ENCODE measurements at places on chromosomes 13 and 19.

DNA sequence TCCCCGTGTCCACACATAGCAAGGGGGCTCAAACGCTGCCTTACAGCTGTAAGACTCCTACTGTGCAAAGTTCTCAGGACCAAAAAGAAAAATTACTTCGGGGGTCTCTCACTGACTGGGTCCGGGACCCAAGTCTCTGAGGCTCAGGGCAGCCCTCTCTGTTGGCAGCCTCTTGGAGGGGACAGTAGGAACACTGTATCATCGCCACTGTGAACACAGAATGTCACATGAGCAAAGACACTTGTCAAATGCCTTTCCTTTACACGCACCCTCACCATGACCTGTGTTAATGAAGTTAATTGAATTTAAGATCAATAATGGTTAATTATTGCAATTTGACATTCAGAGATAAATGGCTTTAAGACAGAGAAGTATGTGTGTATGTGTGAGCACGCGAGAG is 49.6 kb downstream of the TSHZ3 start:
- no peak for DNase-seq

- DNase-seq = no peak
Measured at GRCh38 chr19:14611051-14611450, 28.2 kb downstream of the CLEC17A start.

DNA sequence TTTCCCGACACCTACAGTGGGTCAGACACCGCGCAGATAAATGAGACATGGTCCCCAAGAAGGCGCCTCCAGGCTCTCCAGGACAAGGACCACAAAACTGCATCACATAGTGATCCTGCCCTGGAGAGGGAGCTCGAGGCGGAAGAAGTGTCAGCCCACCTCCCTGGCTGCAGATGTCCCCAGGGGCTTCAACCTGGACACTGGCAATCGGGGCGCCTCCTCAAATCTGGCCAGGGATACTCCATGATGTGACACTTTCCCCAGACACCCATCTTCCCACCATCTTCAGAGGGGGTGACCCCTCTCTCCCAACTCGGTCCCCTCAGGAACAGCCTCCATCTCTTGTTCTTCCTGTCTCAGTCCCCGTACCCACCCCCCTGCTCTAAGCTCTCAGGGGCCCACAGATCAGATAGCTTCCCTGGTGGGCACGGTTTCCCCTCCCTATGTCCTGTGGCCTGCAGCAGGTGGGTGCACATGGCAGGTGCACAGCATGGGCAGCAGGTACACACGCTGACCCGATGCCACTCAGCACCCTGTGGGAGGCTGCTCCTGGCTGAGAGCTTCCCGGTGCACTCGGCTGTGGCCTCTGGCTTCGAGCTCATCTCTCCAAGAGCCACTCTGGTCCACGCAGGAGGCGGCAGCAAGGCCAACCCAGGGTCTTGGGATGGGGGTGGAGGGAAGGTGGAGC is 61.2 kb downstream of the PEPD start:
- no peak for DNase-seq

- peak; percentile 71 for DNase-seq
Measured at GRCh38 chr13:46062185-46062584, 9.6 kb upstream of the ZC3H13 start.

DNA sequence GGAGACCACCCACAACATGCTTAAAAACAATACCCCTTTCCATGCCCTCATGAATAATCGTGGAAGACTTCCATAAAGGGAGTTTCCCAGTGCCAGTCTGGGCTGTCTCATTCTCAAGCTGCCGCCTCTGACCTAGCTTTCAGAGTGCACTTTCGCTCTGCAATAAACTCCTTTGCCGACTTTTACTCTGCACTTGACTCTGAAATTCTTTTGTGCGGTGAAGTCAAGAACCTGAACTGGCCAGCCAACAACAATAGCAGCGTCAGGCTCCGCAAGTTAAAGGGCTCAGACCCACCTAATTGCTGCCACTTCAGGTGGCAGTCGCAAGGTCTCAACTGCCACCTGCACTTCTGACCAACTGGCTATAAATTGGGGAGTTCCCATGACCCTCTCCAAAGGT is 10.3 kb upstream of the LEUTX start:
- no peak for DNase-seq

DNA sequence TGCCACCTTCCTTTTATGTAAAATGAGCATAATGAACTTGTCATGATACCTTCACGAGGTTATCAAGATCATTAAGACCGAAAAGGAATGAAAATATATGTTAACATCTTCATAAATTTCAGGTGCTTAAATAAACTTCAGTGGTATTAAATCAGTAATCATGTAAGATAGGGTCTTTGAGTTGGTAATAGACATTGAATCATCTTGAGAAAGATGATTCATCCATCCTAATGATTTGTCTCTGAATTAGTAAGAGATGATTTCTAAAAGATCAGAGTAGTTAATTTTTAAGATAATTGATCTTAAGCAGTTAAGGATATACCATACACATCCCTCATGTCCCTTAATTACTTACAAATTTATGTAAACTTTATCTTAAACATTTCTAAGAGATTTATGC is 52.0 kb downstream of the COG3 start:
- no peak for DNase-seq

DNA sequence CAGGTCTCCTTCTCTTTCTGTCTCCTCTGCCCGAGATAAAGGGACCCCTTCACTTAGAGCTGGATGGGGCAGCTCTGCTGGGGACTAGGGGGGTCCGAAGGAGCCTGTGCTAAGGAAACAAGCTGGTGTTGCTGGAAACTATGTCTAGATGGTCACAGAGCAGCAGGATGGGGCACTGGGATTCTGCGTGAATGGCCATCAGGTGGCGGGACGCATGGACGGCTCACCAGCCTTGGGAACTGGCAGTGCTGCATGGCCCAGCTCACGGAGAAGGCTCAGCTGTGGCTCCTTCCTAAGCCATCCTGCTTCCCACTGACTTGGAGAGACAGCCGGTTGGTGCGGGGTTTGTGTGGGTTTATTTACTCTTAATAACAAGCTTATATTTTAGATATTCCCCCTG is 411.8 kb downstream of the ZNF536 start:
- DNase-seq = no peak

GRCh38 chr13:47723898-47724297 is 277.2 kb downstream of the SUCLA2 start:
- DNase-seq = no peak

GRCh38 chr19:41619018-41619556 is 7.8 kb downstream of the CEACAM4 start:
- DNase-seq = no peak

- DNase-seq = no peak
Measured at GRCh38 chr19:52140032-52140710, 433 bp upstream of the ZNF616 start.

DNA sequence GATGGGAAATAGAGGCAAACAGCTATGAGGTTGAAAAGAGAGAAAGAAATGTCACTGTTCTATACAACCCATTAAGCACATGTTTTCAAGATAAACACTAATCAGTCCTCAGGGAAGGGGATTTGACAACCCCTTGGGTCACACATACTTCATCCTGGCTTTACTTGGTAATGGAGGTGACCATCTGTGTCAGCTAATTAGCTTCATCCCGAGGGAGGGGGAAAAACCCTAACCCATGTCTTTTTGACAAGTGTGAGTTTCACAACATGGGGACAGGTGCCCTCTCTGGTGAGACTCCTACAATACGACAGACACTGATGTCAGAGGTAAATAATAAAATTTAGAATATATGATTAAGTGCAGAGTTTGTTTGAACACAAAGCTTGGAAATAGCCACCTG is 43.1 kb downstream of the ZNF611 start:
- no peak for DNase-seq

- DNase-seq = peak; percentile 66
Measured at GRCh38 chr19:56350416-56351045, 35.9 kb upstream of the ZSCAN5A start.

- no peak for DNase-seq
Measured at GRCh38 chr13:111062305-111062704, 52.8 kb upstream of the ARHGEF7 start.

DNA sequence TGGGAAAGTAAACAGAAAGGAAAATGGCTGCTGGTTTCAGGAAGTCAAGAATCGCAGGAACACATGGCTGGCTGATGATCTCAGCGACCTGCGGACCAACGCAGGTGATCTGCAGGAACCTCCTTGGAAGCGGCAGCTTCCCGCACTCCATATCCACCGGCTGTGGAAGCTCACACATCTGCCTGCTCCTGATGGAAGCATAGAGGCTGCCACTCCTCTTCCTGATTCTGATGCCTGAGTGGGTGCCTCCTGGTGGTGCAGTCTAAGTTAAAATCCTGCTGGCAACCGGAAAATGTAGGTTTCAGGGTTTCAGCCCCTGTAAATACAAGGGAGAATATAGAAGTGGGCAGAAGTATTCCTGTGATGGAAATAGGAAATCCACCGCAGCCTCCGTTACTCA is 75.5 kb downstream of the TNFSF13B start:
- DNase-seq = no peak

- DNase-seq = no peak
Measured at GRCh38 chr13:110774051-110774450, 60.6 kb downstream of the ING1 start.

GRCh38 chr13:101520672-101521071 is 68.2 kb downstream of the ITGBL1 start:
- peak; percentile 68 for DNase-seq

DNA sequence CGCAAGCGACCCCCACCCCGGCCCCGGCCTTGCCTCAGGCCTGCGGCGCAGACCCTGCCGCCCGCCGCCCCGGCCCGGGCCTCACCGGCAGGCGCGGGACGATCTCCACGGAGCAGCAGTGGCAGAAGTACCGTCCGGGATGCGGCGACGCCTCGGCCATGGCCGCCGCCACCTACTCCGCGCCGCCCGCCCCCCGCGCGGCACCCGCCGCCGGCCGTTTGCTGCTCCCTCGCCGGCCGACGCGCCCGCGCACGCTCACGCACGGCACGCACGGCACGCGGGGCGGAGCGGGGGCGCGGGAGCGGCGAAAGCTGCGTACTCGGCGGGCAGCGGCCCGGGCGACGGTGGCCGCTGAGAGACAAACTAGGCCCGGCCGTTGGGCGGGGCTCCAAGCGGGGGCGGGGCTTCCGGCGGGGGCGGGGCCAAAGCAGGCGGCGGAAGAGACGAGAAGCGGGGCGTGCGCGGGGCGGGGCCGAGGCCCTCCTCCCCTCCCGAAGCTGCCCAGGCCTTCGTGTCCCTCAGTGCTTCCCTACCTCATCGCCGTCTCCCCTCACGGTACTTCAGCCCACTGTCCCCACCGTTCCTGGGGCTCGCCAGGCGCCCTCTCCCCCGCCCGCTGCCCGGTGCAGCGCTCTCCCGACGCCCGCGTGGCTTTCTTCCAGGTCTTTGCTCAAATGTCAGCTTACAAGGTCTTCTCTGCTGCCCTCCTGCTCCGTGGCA is at the start of gene RNF126:
RNF126 (minus strand) TSS at position 253 of the 720 bp plus-strand sequence; CDS start at position 160, 93 bp downstream.
- peak; percentile 88 for DNase-seq

- DNase-seq = no peak
Measured at GRCh38 chr13:46484561-46484960, 68.4 kb upstream of the LRCH1 start.

GRCh38 chr13:30789166-30789862 is 54.0 kb downstream of the ALOX5AP start:
- no peak for DNase-seq

DNA sequence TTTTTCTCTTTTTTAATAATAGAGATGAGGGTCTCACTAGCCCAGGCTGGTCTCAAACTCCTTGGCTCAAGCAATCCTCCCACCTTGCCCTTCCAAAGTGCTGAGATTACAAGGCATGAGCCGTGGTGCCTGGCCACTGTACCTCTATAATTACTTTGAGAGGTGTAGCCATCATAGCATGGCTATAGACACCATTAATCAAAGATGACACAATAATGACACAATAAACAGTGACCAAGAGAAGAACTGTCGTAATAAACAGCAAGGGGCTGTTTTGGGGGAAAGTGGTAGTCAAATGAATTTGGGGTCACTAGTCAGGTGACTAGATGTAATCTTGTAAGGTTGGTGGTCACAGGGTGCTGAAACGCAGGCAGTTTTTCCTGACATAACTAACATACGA is 30.4 kb downstream of the KLF5 start:
- DNase-seq = no peak

GRCh38 chr13:94550062-94550738 is 45.8 kb downstream of the TGDS start:
- peak; percentile 35 for DNase-seq

- DNase-seq = peak; percentile 2
Measured at GRCh38 chr13:52980695-52981094, 47.9 kb upstream of the OLFM4 start.

DNA sequence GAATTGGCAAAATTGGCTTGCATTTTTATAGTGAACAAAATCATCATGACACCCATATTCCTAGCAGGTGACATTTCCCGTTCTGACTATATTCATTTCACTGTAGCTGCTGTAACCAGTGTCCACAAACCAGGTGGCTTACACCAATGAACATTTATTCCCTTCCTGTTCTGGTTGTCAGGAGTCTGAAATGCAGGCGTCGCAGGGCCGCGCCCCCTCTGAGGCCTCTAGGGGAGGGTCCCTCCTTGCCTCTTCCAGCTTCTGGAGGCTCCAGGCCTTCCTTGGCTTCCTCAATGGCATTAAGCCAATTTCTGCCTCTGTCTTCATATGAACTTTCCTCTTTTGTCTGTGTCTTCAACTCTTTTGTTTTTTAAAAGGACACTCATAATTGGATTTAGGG is 6.5 kb upstream of the RLN3 start:
- DNase-seq = no peak

DNA sequence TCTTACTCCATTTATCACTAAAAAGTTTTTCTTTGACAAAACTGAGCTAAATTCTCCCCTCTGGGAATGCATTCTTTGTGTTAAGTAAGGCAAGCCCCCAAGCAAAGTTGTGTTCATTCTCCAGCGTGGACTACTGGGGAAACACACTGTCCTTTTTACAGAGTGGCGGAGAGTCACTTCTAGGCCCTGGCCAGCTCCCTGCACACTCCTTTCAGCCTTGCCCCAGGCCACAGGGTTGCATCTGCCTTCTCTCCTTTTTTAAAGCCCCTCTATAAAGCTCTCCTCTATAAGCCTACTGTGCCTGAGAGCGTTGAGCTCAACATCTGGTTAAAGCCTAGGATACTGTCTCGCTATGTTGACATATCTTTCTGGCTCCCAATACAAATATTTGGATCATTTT is 803.4 kb downstream of the PCDH17 start:
- no peak for DNase-seq

DNA sequence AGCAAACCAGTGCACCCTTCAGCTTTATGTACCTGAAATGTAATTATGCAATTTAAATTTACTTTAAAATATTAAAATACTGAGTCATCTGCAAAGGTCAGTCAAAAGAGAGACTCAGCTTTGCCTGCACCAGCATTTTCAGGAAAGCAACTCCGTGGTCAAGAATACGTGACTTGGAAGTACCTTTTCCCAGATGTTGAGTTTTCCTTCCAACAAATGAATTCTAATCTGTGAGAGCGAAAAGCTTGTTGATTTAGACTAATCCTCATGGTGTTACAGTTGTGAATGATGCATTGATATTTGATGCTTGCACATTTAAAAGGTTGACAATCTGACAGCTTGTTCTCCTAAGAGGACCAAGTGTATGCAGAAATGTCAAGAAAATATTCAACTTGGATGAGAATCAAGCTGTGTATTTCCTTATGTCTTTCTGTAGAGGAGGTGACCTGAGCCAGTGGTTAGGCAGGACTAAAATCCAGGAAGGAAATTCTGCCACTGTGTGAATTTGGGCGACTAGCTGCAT is 270.4 kb downstream of the ABCC4 start:
- DNase-seq = no peak
